ENCODE measurements at places on chromosomes 2 and 18. TPM values are rescaled to one million over a fixed set of nuclear protein-coding genes. Genes with fewer than 3 reads are reported as not detected.

The FBXO48 gene
- total RNA-seq, result 2.6 TPM

- no peak overlapping the region for H3K4me3 ChIP-seq
- H3K4me1 ChIP-seq, result no peaks in the 10 kb centered on the region
- H3K27ac ChIP-seq, result no peak overlapping the region
- DNase-seq, result no peak
- no peaks in the 10 kb centered on the region for H3K36me3 ChIP-seq
These were observed 1109.1 kb upstream of the NRXN1 start for GRCh38 chr2:52141076-52141475.

DNA sequence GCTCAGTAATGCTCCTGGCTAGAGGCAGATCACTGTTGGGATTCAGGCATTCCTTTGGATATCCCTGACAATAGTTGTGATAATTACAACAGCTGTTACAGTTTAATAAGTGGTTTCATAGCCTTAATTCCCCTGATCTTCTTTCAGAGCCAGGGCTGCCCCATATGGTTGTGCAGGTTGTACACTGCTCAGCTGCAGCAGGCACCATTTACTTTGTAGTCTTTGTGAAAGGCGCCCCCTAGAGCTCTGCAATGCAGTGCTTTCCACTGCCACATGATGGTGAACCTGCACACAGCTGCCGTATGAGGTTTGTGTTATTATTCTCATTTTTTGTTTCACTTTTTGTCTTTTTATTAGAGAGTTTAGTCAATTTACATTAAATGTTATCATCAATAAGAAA is 239.1 kb downstream of the KCNS3 start:
- no peak overlapping the region for H3K27ac ChIP-seq
- H3K27me3 ChIP-seq, result peaks cover 2% of the 10 kb centered on the region
- no peaks in the 10 kb centered on the region for H3K4me1 ChIP-seq

- no peak overlapping the region for H3K27ac ChIP-seq
- no peak overlapping the region for H3K4me3 ChIP-seq
- H3K4me1 ChIP-seq, result no peaks in the 10 kb centered on the region
- peaks cover 2% of the 10 kb centered on the region for H3K27me3 ChIP-seq
- DNase-seq, result no peak
These were observed 25.6 kb upstream of the CYRIA start for GRCh38 chr2:16691261-16691660.

- no peak overlapping the region for H3K4me3 ChIP-seq
- no peaks in the 10 kb centered on the region for H3K36me3 ChIP-seq
- H3K27ac ChIP-seq, result no peak overlapping the region
- no peak for DNase-seq
These were observed 250.6 kb downstream of the RIT2 start for GRCh38 chr18:42864876-42865275.

The GALR1 gene
- not detected for total RNA-seq

DNA sequence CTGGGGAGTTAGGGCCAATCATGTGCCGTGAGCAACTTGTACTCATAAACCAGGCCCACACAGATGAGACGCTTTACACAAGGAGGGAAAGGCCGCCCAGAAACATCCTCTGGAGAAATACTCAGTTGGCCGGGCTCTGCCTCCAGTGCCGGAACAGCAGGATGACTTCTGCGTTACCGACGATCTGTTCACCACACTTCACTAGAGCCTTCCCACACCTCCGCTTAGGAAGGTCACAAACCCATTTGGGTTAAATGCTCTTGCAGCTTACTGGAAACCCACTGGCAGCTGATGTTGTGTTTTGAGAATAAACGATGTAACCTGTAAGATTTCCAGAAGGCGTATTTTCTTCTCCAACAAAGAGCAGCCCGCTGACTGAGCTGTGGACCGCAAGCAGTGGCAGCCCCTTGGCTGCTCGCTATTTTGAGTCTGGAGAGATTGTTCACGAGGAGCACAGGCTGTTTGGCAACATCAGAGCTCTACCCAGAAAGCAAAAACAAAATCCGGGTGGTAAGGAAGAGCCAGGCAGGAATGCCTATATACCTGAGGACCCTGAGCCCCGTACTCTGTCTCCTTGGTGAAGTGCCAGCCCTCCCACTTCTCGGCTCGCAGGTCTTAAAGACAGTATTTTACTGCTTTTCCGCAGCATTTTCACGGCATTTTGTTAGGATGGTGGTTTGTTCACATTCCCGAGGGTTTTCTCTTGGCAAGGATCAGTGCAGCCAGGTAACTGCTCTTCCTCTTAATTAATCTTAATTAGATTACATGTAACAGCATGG is 44.0 kb downstream of the COLEC12 start:
- H3K4me1 ChIP-seq, result no peaks in the 10 kb centered on the region
- peaks cover 9% of the 10 kb centered on the region for H3K27me3 ChIP-seq
- no peaks in the 10 kb centered on the region for H3K36me3 ChIP-seq
- DNase-seq, result no peak
- no peak overlapping the region for H3K4me3 ChIP-seq

The SNTG2 gene
- 0.67 TPM for total RNA-seq

GRCh38 chr18:45920367-45920766 is 46.8 kb downstream of the EPG5 start:
- peaks cover 10% of the 10 kb centered on the region for H3K4me1 ChIP-seq
- H3K36me3 ChIP-seq, result peaks cover 45% of the 10 kb centered on the region
- DNase-seq, result no peak

DNA sequence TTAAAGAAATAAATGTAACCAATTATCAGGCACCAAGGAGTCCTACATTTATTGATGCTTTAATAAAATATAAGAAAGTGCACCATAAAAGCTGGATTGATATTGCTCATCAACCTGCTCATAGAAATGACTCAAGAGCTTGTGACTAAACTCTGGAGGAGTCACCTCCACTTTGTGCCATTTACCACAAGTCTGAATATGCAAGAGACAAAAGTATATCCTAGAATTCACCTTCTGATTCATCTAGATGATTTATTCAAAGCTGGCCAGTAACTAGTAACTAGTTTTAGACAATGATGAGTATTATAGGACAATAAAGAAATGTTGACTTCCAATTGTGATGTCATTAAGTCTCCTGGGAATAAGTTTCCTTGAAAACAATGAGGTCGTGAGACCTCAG is 146.0 kb upstream of the SOX11 start:
- H3K4me1 ChIP-seq, result no peaks in the 10 kb centered on the region
- H3K4me3 ChIP-seq, result no peak overlapping the region
- DNase-seq, result no peak
- no peaks in the 10 kb centered on the region for H3K36me3 ChIP-seq

The IL37 gene
- not detected for total RNA-seq

The SPATA3 gene
- 0.53 TPM for total RNA-seq

Data from activated CD4-positive, alpha-beta memory T cell treated with anti-CD3 and anti-CD28 coated beads for 36 hours (primary cell).